ENCODE measurements at places on chromosomes 5 and 9.

- no peak for DNase-seq
Measured at GRCh38 chr5:40683305-40683704, 3.6 kb downstream of the PTGER4 start.

- DNase-seq: no peak
Measured at GRCh38 chr5:14155075-14155474, 11.9 kb downstream of the TRIO start.

- DNase-seq: no peak
Measured at GRCh38 chr5:177545487-177546257, 8.7 kb downstream of the FAM193B start.

DNA sequence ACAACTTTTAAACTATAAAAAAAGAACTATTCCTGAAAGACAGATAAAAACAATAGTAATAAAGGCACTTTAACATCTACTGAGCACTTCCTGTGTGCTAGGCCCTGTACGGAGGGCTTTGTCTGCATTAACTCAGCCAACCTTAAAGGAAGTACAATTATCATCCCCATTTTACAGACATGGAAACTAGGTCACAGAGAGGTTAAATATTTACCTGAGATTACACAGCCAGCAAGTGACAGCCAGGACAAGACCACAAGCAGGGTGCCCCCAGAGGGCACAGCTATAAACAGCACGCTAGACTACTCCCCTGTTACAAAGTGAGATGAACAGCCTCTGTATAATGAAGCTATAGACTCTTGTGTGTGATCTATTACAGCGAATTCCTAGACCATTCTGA is 25.5 kb downstream of the DDX31 start:
- DNase-seq: no peak

DNA sequence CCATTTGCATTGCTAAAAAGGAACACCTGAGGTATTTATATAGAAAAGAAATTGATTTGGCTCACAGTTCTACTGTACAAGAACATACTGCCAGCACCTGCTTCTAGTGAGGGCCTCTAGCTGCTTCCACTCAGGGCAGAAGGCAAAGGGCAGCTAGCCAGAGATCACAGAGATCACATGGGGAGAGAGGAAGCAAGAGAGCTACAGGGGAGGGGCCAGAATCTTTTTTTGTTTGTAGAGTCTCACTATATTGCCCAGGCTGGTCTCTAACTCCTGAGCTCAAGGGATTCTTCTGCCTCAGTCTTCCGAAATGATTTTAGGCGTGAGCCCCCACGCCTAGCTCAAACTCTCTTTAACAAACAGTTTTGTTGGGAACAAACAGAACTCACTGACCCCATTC is 6.1 kb downstream of the SLCO4C1 start:
- no peak for DNase-seq

GRCh38 chr5:174503461-174504265 is 220.7 kb upstream of the MSX2 start:
- no peak for DNase-seq

- DNase-seq: no peak
Measured at GRCh38 chr5:110753600-110753999, 14.8 kb downstream of the SLC25A46 start.

DNA sequence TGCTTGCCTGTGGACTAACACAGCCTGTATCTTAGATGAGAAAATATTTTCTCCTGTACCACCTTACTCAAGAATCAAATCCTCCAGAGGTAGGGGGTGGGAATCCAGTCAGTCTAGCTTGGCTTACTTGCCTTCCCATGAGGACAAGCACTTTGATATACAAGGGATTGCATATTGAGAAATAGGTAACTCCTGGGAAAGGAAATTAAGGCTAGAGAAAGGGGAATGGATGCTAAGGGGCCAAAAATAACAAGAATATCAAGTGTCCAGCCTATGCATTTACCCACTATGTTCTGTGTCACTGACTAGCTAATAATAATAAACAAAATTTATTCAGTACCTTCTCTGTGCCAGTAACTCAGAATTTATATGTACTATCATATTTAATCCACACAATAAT is 21.4 kb upstream of the SNX2 start:
- no peak for DNase-seq

DNA sequence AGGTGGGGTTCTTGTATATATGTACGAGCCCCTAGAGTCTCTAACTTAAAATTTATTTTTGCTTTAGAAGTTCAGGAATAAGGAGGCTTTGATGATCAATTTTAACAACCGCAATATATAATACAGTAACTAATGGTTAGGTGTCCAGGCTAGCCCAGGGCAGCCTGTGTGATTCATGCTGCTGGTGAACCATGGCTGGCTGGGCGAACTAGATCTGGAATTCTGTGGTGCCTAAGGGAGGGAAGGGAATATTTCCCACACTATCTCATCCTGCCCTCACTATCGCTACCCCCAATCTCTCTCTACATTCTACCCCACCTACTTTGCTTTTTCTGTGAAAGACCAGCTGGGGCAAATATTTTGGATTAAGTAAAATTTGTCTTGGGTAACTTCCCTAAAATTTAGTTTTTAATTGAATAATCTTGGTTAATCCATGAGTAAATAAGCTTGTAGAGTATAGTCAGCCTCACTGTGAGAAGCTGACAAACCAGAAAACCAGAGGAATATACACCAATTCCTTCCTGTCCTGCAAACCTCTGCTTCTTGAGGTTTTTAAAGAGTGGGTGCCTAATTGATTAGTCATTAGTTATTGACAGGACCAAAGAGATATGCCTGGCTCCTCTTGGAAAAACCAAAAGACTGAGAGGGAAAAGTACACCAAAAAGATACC is 115.1 kb upstream of the CCDC152 start:
- no peak for DNase-seq

- no peak for DNase-seq
Measured at GRCh38 chr5:158233735-158234322, 374.9 kb upstream of the CLINT1 start.

DNA sequence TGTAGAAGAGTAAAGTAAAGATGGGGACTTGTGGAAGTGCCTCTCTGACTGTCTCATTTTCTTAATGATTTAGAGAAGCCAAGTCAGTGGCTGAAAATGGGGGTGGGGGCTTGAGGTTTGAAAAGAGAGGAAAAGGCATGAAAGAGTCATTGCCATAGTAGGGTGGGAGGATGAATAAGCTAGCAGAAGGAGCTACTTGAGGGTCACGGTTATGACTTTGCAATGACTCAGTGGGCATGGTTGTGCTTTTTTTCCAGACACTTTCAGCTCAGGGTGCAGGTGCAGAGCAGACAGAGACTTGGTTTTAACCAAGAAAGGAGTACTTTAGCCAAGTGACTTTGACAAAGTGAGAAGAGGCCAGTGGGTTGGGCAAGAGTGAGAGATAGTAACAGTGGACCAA is 117.8 kb downstream of the PTTG1 start:
- no peak for DNase-seq

DNA sequence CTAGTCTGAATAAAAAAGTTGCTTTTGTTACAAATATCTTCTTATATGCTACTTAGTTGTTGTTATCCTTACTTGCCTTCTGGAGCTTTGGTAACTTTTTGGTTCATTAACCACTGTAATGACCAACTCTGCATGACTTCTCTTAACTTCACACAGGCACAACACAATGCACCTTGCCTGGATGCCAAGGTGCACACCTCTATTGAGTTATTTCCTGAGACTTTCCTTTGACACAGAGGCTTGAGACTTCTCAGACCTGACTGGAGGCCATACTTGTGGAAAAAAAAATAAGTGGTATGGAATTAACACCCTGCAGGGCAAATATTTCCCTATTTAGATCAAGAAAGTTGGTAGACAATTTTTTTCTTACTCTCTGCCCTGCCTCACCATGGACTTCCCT is 1925.6 kb downstream of the EFNA5 start:
- DNase-seq: no peak

DNA sequence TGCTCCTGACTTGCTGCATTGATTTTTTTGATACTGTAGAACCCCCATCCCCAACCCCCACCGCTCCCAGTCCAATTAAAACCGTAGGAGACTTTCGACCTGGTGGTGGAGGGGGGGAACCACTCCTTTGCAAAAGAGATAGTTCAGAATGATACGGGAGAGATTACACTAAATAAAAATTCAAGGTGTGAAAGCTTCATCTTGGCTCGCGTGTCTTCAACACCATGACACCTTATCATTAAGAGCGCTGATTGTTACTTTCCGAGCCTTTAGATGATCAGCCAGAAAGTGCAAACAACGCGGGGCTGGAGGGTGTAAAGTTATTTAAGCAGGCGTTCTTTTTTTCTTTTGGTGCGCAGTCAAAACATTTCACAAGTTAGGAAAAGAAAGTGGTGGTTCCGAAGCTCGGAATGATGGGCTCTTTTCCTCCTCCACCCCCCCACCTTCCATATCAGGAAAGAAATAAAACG is 1.3 kb upstream of the ZNF462 start:
- no peak for DNase-seq

- DNase-seq: peak; percentile 5
Measured at GRCh38 chr9:14428781-14429230, 114.9 kb upstream of the NFIB start.

- DNase-seq: no peak
Measured at GRCh38 chr5:107028938-107029337, 641.8 kb downstream of the EFNA5 start.

DNA sequence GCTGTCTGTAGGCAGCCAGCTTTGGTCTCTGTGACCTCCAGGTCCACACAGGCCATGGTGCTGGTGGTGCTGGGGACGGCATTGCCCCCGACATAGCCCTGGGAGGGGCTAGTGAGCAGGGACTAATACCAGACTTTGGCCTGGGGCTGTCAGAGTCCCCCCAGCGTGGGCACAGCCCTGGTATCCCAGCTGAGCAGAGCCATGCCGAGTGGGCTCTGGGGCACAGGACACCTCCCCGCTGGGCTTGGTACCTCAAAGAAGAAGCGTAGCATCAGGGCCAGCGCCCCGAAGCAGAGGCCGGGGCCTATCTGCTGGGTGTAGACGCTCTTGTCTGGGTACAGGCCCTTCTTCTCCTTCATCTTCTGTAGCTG is 9.5 kb downstream of the MYMK start:
- no peak for DNase-seq

DNA sequence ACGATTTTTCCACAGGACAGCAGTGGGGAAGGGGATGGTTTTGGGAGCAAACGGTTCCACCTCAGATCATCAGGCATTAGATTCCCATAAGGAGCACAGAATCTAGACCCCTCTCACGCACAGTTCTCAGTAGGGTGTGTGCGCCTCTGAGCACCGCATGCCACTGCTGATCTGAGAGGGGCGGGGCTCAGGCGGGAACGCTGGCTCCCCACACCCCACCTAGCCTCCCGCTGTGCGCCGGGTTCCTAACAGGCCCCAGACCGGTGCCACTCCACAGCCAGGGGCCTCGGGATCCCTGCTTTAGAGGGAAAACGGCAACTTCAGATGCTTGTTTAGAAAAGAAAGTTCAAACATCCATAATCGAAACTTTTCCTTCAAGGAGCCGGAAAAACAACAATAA is 20.4 kb downstream of the TERT start:
- DNase-seq: no peak

DNA sequence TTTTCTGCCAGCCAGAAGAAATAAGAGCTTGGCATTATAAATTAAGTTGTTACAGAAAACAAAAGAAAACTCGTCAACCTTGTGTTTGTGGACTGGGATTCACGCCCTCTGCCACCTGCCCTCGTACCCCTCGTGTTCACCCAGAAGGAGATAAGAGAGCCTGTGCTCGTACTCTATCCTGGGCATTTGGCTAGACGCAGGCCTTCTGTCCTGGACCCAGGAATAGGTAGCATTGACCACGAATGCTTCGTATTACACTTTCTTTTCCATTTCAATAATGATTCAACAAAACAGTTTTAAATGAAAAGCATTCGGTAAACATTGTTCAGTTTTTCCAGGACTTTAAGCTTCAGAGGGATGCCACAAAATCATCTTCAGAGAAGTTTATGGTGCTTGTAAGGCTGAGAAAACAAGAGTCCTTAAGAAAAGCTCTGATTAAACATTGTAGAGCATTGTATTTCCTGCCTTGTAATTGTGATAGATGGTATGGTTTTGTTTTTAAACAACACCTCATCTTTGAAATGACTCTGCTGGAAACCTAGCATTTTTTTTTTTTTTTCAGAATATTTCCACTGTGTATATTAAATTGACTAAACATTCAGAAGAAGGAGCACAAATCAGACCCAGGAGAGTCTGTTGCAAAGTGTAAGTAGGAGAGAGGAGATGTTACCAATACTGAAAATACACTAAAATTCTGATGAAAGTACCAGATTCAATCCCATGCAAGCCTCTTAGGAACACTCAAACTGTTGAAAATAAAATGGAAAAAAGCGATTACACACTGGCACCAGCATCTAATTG is 27.6 kb downstream of the MTX3 start:
- DNase-seq: no peak

- DNase-seq: no peak
Measured at GRCh38 chr9:37925786-37926736, 22.1 kb upstream of the SLC25A51 start.

- no peak for DNase-seq
Measured at GRCh38 chr5:131258733-131259132, 5.1 kb upstream of the CDC42SE2 start.

DNA sequence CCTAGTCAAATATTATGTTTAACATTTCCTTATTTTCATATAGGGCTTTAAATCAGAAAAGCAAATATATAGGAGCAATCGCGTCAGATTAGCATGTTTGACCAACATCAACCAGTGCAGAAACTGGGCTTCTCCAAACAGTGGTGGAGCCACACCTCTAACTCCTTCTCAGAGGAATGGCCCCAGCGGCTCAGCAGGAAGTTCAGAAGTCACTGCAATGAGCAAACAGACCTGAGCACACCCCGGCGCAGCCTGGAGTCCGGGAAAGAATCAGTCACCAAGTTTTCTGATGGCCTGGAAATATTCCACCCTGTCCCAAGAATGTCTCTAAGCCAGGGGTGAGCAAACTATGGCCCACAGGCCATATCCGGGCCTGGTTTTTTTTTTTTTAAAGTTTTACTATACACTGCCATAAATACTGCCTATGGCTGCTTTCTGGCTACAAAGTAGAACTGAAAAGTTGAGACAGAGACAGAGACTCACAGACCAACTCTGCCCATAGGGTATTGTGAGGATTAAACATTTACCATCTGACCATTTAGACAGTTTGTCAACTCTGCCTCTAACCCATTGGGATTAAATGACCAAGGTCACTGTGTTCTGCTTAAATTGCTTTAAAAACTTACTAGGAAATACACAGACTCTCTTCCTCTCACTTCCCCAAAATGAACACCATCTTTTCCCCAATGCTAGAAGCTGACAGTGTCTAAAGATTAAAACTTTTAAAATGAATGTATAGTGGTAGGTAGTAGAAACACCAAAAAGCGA is 5.4 kb downstream of the GOLM1 start:
- no peak for DNase-seq

GRCh38 chr5:42912184-42912798 is 100.6 kb upstream of the SELENOP start:
- DNase-seq: peak; percentile 38

GRCh38 chr9:112360047-112360804 is 19.7 kb upstream of the HSDL2 start:
- no peak for DNase-seq

DNA sequence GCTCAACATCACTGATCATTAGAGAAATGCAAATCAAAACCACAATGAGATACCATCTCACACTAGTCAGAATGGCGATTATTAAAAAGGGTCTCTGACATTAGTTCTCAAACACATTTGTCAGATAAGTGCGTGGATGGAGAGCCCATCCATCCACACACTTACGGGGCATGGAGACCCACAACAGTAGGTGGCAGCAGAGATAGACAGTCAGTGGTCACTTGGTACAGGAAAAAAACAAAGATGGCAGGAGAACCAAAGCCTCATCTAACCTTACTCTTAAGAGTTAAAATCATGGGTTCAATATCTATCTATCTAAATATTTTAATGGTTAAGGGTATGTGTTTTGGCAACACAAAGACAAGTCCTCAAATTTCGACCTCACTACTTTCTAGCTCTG is 1378.7 kb upstream of the C9orf72 start:
- no peak for DNase-seq

Measured in stimulated activated CD8-positive, alpha-beta memory T cell treated with anti-CD3 and anti-CD28 coated beads, Interleukin-15, amount 100 ng/mL, for 1 hour (primary cell).